ENCODE measurements at places on chromosomes 7 and 10.

GRCh38 chr10:118974951-118975350, 54.6 kb upstream of the NANOS1 start:
- DNase-seq: no peak

DNA sequence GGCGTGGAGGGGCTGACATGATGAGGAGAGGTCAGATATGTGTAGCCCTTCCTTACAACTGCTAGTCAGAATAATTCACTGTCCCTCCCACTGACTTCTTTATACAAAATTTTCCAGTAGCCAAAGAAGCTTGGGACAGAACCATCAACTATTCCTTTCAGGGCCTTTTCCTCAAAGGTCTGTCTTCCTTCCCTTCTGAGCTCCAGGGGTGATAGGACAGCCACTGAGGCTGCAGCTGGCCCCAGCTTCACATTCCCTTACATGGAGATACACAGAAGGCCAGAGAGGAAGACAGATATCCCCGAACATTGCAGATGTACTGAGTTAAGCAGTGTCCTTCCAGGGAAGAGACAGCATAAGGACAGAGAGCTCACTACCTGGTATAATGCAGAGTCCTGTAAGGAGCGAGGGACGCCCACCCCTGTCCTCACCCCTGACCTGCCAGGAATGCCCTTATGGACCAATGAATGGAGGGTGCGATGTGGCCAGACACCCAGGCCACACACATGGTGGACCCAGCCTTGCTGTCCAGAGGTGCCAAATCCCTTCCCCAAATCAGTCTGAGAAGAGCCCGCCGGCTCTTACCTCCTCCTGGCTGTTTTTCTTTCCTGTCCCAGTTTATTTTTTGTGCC, 754.7 kb downstream of the GRID1 start:
- no peak for DNase-seq

DNA sequence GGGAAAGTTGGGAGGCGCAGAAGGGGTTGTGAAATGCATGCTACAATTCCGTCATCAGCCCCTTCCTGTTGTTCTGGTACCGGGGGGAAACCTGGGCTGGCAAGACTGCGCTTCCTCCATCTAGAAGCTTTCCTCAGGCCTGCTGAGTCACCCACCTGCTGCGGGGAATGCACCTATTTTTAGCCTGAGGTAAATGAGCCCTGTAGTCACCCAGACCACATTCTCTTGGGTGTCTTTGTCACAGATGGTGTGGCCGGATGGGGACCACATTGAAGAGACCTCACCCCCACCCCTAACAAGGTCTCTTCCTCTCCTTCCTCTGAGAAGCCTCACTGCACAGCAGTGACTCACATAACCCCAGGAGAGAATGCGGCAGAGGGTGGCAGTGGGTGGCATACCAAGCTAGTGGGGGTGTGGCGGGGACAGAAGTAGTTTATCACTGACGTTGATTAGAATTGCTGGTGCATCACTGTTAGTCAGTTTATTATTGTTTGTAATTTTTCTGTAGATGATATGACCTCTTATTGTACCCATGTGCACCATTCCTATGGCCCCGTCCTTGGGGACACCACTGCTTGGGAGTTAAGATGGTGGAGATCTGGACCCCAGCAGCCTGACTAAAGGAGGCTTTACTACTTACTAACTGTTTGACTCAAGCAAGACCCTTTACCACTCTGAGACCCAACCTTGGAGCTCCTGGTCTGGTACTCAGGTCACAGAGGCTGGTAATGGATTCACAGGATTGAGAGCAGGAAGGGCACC, 83.0 kb upstream of the DUSP5 start:
- DNase-seq: peak; percentile 97

DNA sequence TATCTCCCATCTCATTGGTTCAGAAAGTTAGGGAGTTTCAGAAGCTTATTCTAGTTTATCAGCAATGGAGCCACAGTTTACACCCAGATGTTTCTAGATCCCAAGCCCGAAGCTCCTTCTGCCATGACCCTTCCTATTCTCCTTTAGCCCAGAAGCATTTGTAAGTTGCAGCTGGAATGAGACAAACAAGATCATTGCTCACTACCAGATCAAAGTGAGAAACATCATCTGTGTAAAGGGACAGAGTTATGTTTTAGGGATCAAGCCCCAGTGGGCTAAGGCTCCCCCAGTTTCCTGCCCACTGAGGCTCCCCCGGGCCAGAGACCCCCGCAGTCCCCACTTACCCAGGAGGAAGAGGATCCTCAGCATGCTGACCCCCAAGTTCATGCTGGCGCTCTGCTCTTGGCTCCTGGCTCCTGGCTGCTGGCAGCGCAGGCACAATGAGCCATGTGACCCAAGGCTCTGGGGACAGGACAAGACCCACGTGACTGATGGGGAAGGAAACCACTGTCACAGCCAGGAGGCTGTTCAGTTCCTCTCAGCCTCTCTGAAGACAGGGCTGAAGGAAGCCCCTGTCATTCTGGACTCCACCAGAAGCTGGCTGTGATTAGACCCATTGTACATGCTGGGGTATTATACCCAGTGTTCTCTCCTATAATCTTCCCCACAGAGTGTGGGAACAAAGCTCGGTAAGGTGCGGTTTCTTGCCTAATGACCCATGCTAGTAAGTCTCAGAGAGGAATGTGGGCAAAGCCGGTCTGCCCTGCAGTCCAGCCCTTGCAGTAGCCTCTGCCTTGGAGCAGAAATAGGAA, at the start of gene TMEM273:
TMEM273 (minus strand) TSS at position 442 of the 812 bp plus-strand sequence; CDS start at position 387, 55 bp downstream.
- DNase-seq: peak; percentile 82

- DNase-seq: no peak
These were observed 322.0 kb upstream of the SEMA3D start for GRCh38 chr7:85508642-85509410.

DNA sequence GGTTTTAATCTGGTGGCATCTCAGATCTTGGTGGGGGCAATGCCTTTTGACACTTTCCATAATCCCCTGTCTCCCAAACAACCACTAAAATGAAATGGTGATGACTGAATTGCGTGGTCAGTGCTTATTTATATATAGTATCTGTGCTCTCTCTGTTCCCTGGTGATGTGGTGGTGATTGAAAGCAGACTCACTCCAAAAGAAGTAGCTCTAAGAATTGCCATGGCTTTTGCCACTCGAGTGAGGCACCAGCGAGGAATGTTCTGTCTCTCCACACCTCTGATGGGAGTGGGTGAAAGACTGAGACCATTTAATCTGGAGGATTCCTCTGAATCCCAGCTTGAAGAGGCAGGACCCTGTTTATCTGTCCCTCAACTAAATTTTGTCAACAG, 2.8 kb downstream of the DUSP5 start:
- no peak for DNase-seq

DNA sequence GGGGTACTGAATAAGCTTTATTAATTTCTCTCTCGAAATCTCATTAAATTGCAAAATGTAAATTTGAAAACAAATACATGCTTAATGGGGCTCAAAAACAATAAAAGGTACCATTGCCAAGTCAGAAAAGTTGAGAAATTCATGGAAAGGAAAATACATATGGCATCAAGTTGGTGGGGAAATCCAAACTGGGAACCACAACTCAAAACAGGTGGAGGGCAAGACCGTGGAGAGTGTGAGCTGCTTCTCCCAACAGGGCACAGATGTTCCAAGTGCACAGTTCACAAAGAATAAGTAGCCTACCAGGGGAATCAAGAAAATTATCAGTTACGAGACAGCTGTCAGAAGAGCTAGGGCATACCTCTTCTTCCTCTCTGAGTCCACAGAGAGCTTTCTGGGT, 26.6 kb downstream of the MKX start:
- DNase-seq: no peak

- no peak for DNase-seq
These were observed 155.1 kb downstream of the GALNT11 start for GRCh38 chr7:152180587-152180986.

- DNase-seq: no peak
These were observed 164.7 kb downstream of the ADAM12 start for GRCh38 chr10:126223512-126224067.

GRCh38 chr10:25501912-25502311, 327.1 kb downstream of the GPR158 start:
- no peak for DNase-seq

GRCh38 chr7:71752171-71752935, 620.4 kb downstream of the GALNT17 start:
- DNase-seq: no peak

- no peak for DNase-seq
These were observed 279.1 kb downstream of the BMPER start for GRCh38 chr7:34184466-34184865.

DNA sequence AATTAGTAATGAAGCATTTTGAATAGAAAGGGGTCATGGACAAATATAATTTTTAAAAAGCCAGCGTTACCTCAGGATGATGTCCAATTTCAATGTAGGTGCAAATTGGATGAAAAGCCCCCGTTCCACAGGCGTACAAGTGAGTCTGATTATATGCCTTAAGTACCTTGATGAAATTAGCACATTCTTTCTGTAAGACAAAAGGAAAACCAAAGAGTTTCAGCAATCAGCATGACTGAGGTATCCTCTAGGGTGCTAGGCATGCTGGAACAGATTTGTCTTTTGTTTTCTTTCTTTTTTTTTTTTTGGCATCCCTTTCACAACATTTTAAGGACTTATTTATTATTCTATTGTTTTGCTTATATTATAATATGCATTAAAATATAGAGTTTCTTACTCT, 84.2 kb downstream of the SEMA3A start:
- DNase-seq: no peak

DNA sequence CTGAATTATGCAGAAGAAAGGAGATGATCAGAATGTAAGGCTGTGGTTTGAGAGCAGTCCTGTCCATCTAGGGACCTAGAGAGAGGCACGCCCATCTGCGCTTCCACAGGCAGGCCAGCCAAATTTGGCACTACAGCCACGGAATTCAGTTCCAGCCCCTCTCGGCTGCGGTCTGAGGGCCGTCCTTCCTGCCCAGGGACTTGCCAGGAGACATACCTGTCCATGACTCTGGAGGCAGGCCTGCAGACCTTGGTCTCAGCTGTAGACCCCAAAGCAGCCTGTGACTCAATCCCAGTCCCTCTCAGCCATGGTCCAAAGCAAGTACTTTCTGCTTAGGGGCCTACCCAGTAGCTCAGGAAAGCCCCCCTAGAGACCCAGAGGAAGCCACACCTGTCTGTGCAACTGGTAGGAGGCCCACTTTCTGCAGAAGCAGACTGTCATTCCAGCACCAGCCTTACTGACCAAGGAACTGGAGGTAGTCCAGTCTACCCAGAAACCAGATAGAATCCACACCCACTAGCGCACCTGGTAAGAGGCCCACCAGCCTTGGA, 720.9 kb downstream of the PARD3 start:
- DNase-seq: no peak

- no peak for DNase-seq
These were observed 12.0 kb upstream of the RASSF4 start for GRCh38 chr10:44947371-44948152.

DNA sequence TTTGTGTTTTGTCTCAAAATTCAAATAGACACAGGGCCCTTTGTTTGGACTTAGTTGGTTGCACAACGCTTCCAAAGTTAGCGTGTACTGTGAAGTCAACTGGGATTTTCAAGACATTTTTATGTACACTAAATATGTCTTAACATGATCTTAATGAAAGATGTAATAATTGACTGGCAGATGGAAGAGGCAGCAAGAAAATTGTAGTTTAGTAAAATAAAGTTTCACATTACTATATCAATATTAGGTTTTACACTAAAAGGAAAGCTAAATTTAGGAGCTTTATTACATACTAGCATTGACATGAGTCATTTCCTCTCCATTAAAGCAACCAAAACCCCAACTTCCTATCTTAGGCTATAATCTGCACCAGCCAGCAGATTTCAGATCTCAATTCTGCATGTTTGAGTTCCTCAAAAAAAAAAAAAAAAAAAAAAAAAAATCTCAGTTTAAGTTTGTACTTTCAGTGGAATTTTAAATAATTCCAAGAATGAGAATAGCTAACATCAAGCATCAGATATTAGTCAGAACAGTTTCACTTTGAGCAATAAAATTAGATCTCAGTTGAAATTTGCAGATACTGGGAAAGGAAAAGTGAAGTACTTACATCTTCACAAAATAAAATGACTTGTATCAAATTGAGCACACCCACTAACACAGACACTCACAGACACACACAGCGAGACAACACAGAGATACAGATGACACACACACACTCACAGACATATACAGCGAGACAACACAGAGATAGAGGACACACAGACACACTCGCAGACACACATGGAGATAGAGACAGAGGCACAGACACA, 346.6 kb upstream of the KLF6 start:
- DNase-seq: peak; percentile 97

- DNase-seq: no peak
These were observed 2.9 kb upstream of the HOXA13 start for GRCh38 chr7:27202862-27203134.

DNA sequence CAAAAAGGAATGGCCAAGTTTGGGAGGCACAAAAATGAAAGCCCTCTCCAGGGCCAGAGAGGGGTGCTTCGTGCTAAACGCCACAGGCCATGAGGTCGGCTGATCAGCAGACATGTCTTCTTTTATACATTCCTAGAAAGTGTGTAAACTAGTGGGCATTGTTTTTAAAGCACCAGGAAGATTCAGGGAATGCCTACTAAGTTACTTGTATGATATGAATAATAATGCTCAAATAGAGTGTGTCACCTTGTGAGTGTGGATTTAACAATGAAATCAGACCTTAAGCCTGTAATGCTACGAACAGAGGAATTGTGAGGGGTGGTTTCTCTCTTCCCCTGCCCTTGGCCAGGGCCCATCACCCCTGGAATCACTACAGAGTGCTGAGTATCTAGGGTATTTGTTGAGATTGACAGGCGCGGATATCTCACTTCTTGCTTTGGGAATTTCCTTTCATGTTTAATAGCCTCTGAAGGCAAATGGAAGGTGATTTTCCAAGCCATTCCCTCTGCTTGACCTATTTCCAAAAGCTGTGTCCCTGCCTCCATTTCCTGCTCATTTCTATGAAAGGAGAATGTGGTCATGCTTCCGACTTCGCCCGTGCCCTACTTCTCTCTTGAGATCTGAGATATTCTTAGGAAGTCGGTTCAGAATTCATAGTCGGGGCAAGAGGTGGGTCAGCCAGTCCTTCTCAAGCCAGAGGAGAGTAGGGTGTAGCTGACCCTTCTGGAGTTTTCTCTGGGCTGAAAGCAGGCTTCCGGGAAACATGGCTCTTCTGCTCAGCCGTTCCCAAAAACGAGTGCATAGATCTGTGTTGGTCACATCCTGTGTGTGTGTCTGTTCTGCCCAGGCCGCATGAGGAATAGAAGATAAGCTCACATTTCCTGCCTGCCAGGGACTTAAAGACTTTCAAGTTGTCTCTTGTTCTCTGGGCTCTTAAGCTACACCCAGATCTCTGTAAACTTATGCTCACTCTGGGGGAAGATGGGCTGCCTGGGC, 167.8 kb upstream of the ITGB1 start:
- peak; percentile 31 for DNase-seq

DNA sequence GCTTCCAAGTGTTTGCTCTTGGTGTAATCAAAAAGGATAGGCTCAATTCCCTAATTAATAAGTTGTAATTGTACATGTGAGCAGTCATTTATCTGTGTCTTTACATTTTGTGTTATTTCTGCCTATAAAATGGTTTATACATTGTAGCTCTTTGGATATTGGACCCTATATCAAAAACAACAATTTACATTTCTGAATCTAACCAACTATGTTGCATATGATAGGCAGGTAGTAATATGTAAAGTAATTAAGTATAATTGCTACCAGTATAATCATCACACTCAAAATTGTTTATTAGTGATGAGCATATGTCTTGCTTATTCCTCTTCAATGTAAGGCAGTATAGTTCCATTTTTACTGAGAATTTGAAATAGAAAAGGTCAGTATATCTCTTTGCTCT, 13.8 kb downstream of the AKR1C1 start:
- no peak for DNase-seq

Measured in T-helper 2 cell (primary cell).